ENCODE measurements at places on chromosomes 7 and 10.
A peak's percentile ranks its signal among the peaks of the same experiment; 100 is the strongest.

DNA sequence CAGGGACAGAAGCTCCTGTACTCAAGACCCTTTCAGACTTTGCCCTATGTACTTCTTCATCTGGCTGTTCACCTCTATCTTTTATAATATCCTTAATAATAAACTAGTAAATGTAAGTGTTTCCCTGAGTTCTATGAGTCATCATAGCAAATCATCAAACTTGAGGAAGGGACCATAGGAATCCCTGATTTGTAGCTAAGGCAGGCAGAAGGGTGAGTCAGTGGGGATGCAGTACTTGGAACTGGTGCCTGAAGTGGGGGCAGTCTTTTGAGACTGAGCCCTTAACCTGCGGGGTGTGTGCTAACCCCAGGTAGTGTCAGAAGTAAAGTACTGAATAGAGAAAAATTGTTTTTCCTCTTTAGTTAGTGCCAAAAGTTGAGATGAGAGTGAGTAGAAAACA, 6.2 kb upstream of the TMEM243 start:
- DNase-seq = no peak

GRCh38 chr10:27844223-27844622, 98.6 kb upstream of the MKX start:
- DNase-seq = no peak

DNA sequence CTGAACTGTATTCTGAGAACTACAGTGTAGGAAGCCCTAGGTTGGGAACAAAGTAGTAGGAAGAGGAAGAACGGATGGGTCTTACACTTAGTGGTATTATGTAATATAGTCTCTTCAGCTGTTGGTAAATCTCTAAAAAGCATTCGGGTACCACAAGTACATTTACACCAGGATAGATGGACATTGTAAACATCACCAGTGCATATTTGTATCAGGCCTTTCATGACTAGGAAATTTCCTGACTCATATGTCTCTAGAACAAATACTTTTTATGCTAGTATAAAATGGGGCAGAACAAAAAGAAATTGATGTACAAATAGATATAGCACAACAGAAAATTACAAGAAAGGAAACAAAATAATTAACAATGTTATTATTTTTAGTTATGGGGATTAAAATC, 21.5 kb upstream of the OR6B1 start:
- DNase-seq = no peak

- DNase-seq = peak; percentile 70
Observed at GRCh38 chr7:155380221-155380861, 77.6 kb upstream of the EN2 start.

All from NCI-H1694 treated with DMSO at 0.1 percent for 48 hours (cell line).